Naive thymus-derived CD8-positive, alpha-beta T cell (primary cell): ENCODE measurements at places on chromosomes 1 and 21. TPM values are rescaled to one million over a fixed set of nuclear protein-coding genes. Genes with fewer than 3 reads are reported as not detected.

DNA sequence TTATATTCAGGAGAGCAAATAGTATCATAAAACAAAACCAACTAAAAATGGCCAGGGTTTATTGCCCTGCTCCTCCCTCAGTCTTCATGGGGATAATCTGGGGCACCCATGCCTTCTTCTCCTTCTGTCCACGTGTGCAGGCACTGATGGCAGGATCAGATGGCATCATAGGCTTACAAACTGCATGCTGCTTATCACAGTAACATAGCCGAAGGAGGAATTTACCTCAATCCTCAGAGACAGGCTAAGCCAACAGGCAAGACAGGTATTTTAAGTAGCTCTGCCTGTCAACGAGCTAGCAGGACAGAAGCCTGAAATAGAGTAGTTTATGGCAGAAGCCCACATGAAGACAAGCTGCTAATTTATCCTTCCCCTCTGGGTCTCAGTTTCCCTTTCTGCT, 9.4 kb downstream of the LAMB3 start:
- H3K4me3 ChIP-seq: no peak overlapping the region
- no peaks in the 10 kb centered on the region for H3K4me1 ChIP-seq
- no peak for DNase-seq
- H3K27ac ChIP-seq: no peak overlapping the region
- no peaks in the 10 kb centered on the region for H3K27me3 ChIP-seq
- no peaks in the 10 kb centered on the region for H3K36me3 ChIP-seq

GRCh38 chr21:26112127-26112742, 58.3 kb downstream of the APP start:
- no peak for DNase-seq
- H3K4me3 ChIP-seq: no peak overlapping the region
- no peaks in the 10 kb centered on the region for H3K27me3 ChIP-seq
- H3K4me1 ChIP-seq: peaks cover 5% of the 10 kb centered on the region

DNA sequence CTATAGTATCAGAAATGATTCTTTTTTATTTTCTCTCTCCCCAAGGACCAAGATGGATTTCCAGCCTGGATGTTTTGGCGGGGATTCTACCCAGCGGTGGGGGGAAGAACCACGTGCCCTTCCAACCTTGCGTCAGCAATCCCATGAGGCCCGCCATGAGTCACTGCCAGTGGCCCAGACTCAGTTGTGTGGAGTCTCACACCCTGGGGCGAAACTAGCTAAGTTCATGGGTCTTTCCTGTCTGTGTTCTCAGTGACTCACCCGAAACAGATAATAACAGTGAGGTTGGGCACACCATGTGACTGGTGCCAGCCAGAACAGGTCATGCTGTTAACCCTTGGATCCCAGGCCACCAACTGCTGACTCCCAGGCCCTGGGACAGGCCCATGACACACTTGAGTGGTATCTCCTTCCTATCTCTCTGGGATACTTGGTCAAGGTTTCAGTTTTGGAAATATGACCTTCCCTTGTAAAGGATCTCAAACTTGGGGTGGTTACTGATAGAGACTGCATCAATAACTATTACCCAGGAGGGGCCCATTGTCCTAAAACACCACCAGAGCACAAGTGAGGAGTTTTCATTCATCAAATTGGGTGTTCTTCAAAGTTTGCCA, 98.0 kb upstream of the DUSP10 start:
- peaks cover 42% of the 10 kb centered on the region for H3K27me3 ChIP-seq
- H3K36me3 ChIP-seq: no peaks in the 10 kb centered on the region
- no peak overlapping the region for H3K27ac ChIP-seq

- DNase-seq: no peak
- H3K36me3 ChIP-seq: no peaks in the 10 kb centered on the region
- no peaks in the 10 kb centered on the region for H3K27me3 ChIP-seq
- no peak overlapping the region for H3K4me3 ChIP-seq
These were observed 1.2 kb downstream of the GPR52 start for GRCh38 chr1:174448974-174449373.

DNA sequence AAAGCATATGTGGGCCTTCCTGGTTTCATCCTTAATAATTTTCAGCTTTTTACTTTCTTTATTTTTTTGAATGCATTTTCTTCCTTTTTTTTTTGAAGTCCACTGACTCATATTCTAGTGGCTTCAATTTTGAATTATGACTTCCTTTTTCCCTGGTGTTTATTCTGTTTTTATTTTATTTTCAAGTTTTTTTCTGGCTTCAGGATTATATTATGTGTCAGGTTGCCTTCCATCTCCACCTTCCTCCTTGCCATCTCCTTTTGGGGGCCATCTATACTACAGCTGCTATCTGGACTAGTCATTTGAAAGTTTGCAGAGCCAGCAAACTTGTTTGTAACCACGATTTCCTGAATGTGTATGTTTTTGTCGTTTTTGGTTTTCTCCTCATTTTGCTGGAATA, 117.6 kb downstream of the LEPR start:
- H3K4me3 ChIP-seq: no peak overlapping the region
- peaks cover 6% of the 10 kb centered on the region for H3K4me1 ChIP-seq
- H3K27me3 ChIP-seq: peaks cover 6% of the 10 kb centered on the region

DNA sequence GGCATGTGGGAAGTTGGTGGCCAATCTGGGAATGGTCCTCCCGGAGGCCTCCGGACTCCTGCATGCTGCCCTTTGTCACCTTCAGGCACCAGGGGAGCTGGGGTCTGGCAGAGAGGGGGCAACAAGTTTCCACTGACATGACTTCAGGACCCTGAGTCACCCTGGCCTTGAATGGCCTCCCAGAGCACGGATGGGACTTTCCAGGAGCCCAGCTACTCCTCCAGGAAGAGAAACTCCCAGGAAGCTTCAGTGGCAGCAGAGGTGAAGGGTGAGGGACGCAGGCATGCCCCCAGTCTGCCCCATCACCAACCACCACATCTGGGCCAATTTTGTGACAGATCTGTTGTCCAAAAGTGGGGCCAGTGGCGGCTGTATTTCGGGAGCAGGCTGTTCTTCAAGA, 55.9 kb upstream of the WASF2 start:
- H3K27ac ChIP-seq: no peak overlapping the region
- DNase-seq: no peak
- H3K4me1 ChIP-seq: peaks cover 16% of the 10 kb centered on the region
- no peak overlapping the region for H3K4me3 ChIP-seq

GRCh38 chr1:158285756-158286241, 3.9 kb upstream of the CD1C start:
- peaks cover 7% of the 10 kb centered on the region for H3K36me3 ChIP-seq
- peaks cover 32% of the 10 kb centered on the region for H3K27me3 ChIP-seq
- H3K27ac ChIP-seq: no peak overlapping the region
- peaks cover 11% of the 10 kb centered on the region for H3K4me1 ChIP-seq
- no peak for DNase-seq

- no peak overlapping the region for H3K27ac ChIP-seq
- DNase-seq: no peak
- no peak overlapping the region for H3K4me3 ChIP-seq
- H3K4me1 ChIP-seq: no peaks in the 10 kb centered on the region
- H3K27me3 ChIP-seq: no peaks in the 10 kb centered on the region
These were observed 38.9 kb upstream of the BMP8A start for GRCh38 chr1:39452540-39452939.

GRCh38 chr1:70264839-70265238, 43.7 kb downstream of the SRSF11 start:
- peak overlapping the region; percentile 74 for H3K27ac ChIP-seq
- H3K4me3 ChIP-seq: no peak overlapping the region
- H3K36me3 ChIP-seq: peaks cover 65% of the 10 kb centered on the region
- no peaks in the 10 kb centered on the region for H3K4me1 ChIP-seq
- no peak for DNase-seq
- H3K27me3 ChIP-seq: no peaks in the 10 kb centered on the region

GRCh38 chr1:166031932-166032571, 134.7 kb downstream of the FAM78B start:
- no peak overlapping the region for H3K27ac ChIP-seq
- peaks cover 27% of the 10 kb centered on the region for H3K27me3 ChIP-seq
- no peaks in the 10 kb centered on the region for H3K36me3 ChIP-seq
- H3K4me1 ChIP-seq: no peaks in the 10 kb centered on the region
- H3K4me3 ChIP-seq: no peak overlapping the region

DNA sequence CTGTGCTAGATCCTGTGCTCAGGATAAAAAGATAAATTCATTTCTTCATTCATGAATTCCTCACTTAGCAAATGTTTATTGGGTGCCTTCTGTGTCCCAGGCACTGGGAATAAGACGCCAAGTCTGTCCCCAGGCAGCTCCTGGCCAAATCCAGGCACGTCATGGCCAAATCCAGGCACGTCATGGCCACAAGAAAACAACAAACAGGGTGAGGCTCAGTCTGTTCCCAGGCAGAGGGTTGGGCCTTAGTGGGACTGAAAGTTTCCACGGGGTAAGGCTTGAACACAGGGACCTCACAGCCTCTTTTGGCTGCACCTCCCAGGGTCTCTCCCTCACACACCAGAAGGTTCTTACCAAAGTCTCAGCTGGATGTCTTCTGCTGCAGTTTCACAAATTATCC, 95.7 kb downstream of the PAX7 start:
- no peaks in the 10 kb centered on the region for H3K36me3 ChIP-seq
- H3K4me1 ChIP-seq: no peaks in the 10 kb centered on the region
- H3K27ac ChIP-seq: no peak overlapping the region
- H3K4me3 ChIP-seq: no peak overlapping the region

DNA sequence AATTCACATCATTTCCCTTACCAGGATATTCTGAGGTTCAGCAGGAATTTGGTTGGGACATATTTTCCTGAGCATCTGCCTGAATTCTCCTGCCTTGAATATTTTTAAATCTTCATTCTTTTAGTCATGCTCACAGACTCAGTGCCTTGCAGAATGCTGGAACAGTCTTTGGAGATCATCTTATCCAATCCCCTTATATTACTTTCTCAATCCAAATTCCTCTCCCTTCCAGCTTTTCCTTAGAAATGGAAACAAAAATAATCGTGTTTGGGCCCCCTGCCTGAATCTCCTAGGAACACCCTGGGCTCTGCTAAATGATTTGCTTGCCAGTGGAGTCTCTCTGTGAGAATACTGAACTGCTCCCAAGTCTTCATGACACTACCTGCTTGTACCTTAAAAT, 38.4 kb downstream of the LHX8 start:
- no peak overlapping the region for H3K27ac ChIP-seq
- no peaks in the 10 kb centered on the region for H3K4me1 ChIP-seq
- H3K27me3 ChIP-seq: peaks cover 5% of the 10 kb centered on the region
- H3K4me3 ChIP-seq: no peak overlapping the region

DNA sequence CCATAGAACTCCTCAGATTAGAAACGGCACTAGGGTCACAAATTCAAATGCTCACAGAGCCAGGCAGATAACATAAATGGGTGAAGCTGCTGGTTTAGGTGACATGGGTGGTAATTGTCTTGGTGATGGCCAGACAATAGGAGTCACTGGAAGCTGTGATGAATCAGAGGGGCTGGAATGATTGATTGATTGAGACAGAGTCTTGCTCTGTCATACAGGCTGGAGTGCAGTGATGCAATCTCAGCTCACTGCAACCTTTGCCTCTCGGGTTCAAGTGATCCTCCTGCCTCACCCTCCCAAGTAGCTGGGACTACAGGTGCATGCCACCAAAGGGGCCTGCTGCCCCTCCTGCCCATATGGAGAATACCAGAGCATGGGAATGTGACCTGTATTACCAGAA, 63.0 kb downstream of the HIVEP3 start:
- no peak overlapping the region for H3K27ac ChIP-seq
- no peak overlapping the region for H3K4me3 ChIP-seq
- DNase-seq: no peak
- H3K36me3 ChIP-seq: peaks cover 9% of the 10 kb centered on the region
- H3K27me3 ChIP-seq: no peaks in the 10 kb centered on the region
- peaks cover 4% of the 10 kb centered on the region for H3K4me1 ChIP-seq

DNA sequence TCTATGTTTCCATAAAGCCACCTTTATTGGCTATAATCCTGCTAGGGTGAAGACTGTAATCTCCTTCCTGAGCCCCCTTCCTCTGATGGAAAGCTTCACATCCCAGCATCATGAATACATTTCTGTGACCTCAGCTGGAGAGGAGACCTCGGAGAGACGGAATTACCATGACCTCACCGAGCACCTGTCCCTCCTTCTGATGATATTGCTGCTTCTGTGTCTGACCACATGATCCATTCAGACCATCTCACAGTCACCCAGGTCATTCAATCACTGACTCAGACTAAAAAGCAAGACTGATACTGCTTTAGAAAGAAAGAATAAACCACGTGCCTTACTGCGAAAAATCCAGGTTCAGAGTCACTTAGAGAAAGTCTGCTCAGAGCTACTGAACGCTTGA, 8.8 kb downstream of the KCND3 start:
- H3K36me3 ChIP-seq: no peaks in the 10 kb centered on the region
- no peak overlapping the region for H3K4me3 ChIP-seq
- no peak overlapping the region for H3K27ac ChIP-seq
- peaks cover 38% of the 10 kb centered on the region for H3K27me3 ChIP-seq
- H3K4me1 ChIP-seq: no peaks in the 10 kb centered on the region

DNA sequence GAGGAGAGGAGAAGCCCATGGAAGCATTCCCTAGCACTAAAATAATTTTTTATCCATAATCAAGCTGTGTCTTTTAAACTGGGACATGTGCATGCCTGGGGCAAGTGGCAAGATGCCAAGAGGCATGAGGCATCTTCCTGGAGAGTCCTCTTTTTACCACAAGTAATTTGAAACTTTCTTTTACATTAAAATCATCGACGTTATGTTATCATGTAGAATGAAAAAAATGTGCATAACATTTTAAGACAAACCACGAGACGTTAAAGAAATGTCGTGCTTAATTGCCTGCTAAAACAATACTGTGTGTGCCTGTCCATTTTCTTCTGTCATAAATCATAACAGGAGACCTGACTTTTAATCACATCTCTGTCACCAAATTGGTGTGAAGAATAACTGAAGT, 1.5 kb downstream of the STYXL2 start:
- no peak overlapping the region for H3K4me3 ChIP-seq
- peaks cover 8% of the 10 kb centered on the region for H3K4me1 ChIP-seq
- H3K27me3 ChIP-seq: no peaks in the 10 kb centered on the region
- H3K27ac ChIP-seq: peak overlapping the region; percentile 45
- no peak for DNase-seq
- peaks cover 1% of the 10 kb centered on the region for H3K36me3 ChIP-seq

- H3K4me1 ChIP-seq: peaks cover 56% of the 10 kb centered on the region
- no peaks in the 10 kb centered on the region for H3K36me3 ChIP-seq
- no peak overlapping the region for H3K4me3 ChIP-seq
These were observed 5.9 kb downstream of the AGO3 start for GRCh38 chr1:35936838-35937237.

- DNase-seq: no peak
- peaks cover 5% of the 10 kb centered on the region for H3K27me3 ChIP-seq
- H3K4me1 ChIP-seq: no peaks in the 10 kb centered on the region
These were observed 14.0 kb downstream of the COL16A1 start for GRCh38 chr1:31689854-31690253.

Gene GSTM3
- 60.0 TPM for polyA plus RNA-seq

Gene FCRL1
- 0.09 TPM for polyA plus RNA-seq

Gene ATP1A2
- not detected for polyA plus RNA-seq

Gene TUT4
- polyA plus RNA-seq: 40.9 TPM

Gene RGS13
- polyA plus RNA-seq: not detected
